ENCODE measurements at places on chromosomes 3 and 15. TPM values are rescaled to one million over a fixed set of nuclear protein-coding genes. Genes with fewer than 3 reads are reported as not detected.

The TRIM42 gene
- total RNA-seq: not detected

The NUP210 gene
- 35.2 TPM for total RNA-seq

DNA sequence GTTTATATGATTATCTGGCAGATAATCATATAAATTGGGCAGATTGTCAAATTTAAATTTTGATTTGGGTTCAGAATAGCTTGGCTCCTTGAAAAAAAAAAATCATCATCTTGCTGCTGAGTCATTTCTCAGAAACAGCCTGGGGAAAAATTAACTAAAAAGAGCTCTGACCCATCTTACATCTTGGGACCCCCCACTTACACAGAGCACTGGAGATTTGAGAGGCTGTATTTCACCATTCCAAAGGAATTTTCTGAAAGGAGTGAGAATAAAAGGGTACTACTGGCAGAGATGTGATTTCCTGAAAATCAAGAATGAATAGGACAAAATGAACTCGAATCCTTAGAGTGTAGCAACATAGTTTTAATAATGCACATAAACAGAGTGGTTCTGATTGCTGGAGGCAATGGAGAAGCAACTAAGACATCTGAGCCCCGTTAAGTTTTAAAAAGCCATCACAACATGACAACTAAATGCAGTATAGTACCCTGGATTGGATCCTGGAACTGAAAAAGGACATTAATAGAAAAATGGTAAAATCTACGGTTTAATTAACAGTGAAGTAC lies 97.5 kb downstream of the RFTN1 start:
- DNase-seq: no peak

- no peak for DNase-seq
These were observed 212.8 kb upstream of the KBTBD8 start for GRCh38 chr3:66785191-66785909.
